ENCODE measurements at places on chromosomes 3 and 15.
A peak's percentile ranks its signal among the peaks of the same experiment; 100 is the strongest.

- DNase-seq, result no peak
Observed at GRCh38 chr3:39317571-39318169, 11.8 kb upstream of the CCR8 start.

- DNase-seq, result no peak
Observed at GRCh38 chr15:74381190-74381453, 13.7 kb upstream of the CYP11A1 start.

GRCh38 chr15:47553947-47554346 is 163.4 kb upstream of the SEMA6D start:
- DNase-seq, result no peak

GRCh38 chr3:101117465-101117864 is 124.2 kb upstream of the ABI3BP start:
- no peak for DNase-seq

DNA sequence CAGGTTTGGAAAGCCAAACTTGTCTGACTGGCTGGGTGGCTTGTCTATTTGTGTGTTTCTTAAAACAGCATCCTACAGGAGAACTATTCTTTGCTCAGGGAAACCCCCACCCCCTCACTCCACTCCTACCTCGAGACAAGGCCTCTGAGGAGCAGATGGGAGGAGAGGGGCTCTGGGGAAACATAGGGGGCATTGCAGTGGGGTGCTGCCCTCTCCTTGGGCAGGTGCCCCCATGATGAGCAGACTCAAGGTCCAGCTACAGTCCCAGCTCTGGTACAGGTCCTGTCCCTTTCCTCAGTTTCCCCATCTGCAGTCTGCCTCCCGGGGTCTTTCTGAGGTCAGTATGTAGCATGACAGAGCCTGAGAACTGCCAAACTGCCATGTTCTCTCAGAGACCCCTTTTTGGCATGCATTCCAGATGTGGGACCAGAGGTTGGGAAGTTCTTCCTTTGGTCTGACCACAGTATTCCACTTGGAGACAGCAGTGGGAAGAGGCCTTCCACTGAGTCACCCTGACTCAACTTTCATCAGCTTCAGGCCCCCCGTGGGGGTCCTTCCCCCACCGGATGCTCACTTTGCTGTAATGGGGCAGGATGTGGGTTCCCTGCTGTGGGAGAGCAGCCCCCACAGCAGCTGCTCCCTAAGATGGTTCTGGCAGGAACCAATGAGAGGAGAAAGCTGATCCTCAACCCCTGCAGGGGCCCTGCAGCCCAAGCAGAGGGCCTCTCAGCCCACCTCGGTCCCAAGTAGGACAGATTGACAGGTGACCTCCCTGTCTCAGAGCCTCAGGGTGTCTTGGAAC is 32.3 kb upstream of the CYP11A1 start:
- no peak for DNase-seq

- DNase-seq, result no peak
Observed at GRCh38 chr3:105351821-105352220, 14.9 kb upstream of the ALCAM start.

DNA sequence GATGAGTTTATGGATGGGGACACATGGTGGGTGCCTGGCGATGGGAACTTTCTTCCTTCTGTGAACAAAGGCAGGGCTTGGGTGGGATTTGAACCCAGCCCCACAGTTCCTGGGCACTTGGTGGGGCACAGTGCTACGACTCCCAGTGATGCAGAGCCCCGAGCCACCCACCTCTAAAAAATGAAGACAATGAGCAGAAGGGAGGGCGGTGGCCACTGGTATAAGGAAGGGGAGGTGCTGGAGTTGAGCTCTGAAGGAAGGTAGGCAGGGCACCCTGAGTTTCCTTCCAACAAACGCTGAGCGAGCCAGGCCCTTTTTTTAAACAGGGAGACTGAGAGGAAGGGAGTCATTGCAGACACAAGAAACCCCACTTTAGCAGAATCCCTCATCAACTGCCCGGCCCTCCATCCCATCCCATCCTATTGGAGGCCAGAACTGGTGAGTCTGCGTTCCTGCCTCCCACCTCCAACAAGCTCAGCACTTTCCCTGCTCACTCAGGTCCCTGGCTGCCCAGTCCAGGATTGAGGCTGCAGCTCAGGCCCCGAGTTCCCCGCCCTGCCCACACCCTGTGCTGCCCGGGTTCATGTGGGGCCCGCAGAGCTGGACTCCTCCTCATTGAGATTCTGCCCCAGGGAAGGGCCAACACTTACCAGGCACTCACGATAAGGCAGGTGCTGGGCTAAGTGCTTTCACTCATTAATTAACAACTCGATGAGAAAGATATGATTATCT is 57.3 kb downstream of the LINGO1 start:
- DNase-seq, result no peak

GRCh38 chr3:61947456-61947855 is 386.1 kb downstream of the PTPRG start:
- no peak for DNase-seq

DNA sequence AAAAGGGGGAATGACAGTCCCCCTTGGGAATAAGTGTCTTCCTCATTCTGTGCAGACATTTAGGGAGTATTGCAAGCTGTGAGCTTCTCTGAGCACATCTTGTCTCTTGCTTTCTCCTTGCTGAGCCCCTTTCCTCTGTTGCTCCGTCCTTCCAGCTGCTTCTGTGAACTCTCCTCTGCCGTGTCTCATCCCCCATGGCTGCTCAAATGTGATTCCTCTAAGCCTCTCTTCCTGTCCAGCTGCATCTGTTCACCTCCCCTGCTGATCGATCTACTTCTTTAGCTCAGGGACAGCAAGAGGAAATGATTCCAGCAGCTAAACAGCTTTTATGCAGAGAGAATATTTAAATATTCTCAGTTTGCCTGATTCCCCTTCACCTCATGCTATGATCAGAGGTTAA is 328.0 kb upstream of the DNAJC19 start:
- no peak for DNase-seq

DNA sequence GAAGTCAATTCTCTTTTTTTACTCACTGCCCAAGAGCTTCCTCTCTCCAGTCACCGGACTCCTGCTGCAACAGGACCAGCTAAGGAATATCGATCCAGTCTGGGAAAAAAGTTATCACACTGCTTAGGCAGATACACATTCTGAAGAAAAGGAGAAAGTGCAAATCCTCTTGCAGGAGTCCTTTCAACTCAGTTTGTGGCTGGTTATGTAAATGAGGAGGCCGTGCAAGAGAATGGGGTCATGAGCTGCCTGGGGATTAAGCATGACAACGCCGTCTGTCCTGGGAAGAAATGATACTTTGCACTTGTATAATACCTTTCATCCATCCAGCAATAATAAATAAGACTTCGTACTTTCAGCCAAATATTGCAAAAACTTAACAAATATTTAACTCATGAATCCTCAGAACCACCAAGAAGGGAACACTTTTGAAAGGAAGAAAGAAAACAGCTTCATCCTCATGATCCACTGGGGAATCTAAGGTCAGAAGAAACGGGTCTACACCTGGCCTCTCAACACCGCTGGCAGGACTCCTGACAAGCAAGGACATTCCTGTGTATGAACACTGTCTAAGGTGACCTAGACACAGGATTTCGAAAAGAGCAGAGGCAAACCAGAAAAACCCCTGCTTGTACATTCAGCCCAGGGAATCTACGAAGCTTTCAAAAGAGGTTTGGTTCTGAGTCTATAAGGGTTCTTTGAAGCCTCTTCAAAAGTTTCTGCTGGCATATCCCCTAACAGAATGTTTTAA is 13.1 kb upstream of the WWTR1 start:
- no peak for DNase-seq

- DNase-seq, result no peak
Observed at GRCh38 chr3:14803101-14803980, 15.4 kb upstream of the FGD5 start.

GRCh38 chr3:114498539-114499370 is 204.9 kb downstream of the TIGIT start:
- no peak for DNase-seq

DNA sequence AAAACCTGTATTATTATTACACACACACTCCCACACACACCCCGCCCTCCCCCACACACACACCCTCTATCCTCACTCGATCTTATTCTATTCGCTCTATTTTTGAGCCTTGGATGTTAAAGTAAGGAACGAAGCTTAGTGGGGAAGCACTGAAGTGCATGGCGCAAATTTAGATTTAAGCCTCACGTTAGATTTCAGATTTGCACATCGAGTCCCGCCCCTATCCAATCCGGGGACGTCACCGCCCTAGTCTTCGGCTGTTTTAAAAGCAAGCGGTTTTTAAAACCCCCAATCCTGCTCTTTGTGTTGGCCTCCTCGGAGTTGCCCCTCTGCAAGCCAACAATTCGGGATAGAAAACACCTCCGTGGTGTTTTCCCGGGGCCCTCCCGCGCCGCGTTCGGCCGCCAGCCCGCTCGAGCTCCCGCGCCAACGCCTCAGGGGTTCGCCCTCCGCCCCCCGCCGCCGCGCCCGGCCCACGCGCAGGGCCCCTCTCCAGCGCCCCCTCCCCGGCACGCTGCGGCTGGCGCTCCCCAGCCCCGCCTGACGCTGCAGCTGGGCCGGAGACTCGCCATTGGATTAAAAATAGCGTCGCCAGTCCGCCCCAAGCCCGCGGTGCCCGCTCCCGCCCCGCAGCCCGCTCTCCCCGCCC is at the start of gene USP13:
Gene USP13 (plus strand): TSS at position 594 of the 649 bp plus-strand sequence. CDS start 186 bp downstream, outside the sequence.
- DNase-seq, result peak; percentile 17

DNA sequence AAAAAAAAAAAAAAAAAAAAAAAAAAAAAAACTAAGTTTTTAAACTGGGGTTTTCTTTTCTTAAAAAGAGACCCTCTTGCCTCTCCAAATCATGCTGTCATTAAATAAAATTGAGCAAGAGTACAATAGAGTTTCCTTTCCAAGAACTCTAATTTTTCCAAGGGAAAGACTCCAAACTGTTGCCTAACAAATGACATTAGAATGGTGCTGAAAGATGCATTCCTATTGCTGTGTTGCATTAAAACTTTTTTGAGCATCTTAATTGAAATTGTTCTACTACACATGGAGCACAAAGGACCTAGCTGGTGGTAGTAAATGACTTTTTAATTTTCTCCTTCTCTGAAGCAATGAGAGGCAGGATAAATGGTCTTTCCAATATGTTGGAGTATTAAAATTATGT is 469.1 kb upstream of the ARHGEF26 start:
- DNase-seq, result no peak

- no peak for DNase-seq
Observed at GRCh38 chr3:65914032-65914739, 124.5 kb downstream of the MAGI1 start.

DNA sequence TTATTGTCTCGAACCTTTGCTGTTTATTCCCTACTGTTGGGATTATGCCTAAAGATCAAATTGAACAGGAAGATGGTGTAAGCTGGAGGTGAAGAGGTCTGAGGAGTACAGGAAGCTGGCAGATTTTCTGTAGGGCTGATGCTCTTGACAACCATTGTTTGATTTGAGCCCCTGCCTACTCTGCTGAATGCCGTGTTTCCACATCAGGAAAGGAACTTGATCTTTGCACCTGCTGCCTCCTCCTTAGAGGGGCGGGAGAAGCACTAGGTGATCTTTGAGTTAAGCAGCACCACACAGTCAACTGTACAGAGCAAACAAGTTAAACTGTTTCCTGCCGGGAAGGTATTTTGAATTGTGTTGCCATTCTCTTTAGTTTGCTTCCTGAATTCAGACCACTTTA is 364.6 kb upstream of the EPHA6 start:
- DNase-seq, result no peak

GRCh38 chr3:100496711-100497261 is 4.4 kb downstream of the TMEM45A start:
- DNase-seq, result no peak

DNA sequence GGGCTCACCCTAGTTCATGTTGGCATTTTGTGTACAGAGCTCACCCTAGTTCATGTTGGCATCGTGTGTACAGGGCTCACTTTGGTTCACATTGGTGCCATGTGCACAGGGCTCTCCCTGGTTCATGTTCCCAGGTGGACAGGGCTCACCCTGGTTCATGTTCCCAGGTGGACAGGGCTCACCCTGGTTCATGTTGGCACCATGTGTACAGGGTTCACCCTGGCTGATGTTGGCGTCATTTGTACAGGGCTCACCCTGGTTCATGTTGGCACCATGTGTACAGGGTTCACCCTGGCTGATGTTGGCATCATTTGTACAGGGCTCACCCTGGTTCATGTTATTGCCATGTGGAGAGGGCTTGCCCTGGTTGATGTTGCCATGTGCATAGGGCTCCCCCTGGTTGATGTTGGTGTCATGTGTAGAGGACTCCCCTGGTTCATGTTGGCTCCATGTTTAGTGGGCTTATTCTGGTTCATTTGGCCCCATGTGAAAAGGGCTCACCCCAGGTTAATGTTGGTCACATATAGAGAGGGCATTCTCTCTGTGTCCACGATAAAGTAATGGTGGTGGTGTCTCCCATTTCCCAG is 31.7 kb upstream of the NR2C2 start:
- DNase-seq, result no peak

GRCh38 chr3:13085081-13085845 is 12.0 kb upstream of the IQSEC1 start:
- no peak for DNase-seq

DNA sequence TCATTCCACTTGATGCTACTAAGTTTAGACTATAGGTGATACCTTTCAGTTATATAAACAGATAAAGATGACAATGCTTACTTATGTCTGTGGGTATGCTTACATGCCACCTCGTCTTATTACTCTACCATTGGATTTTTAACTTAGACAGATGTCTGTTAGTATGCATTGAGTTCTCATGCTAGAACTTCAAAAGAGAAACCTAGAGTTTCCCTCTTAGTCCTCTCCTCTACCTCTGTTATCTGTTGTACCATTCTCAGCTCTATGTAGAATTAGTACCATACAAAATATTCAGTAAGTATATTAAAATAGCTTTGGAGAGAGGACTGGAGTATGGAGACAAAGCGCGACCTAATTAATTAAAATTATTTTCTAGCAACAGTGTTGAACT is 111.3 kb downstream of the BBX start:
- DNase-seq, result no peak

Data from activated CD8-positive, alpha-beta memory T cell treated with anti-CD3 and anti-CD28 coated beads for 1 hour (primary cell).